ENCODE measurements at places on chromosomes 6 and 20. TPM values are rescaled to one million over a fixed set of nuclear protein-coding genes. Genes with fewer than 3 reads are reported as not detected.

- DNase-seq = no peak
These were observed 159.1 kb downstream of the MTHFD1L start for GRCh38 chr6:151024597-151024996.

- DNase-seq = no peak
These were observed 647.3 kb upstream of the DEFB115 start for GRCh38 chr20:30610029-30610693.

DNA sequence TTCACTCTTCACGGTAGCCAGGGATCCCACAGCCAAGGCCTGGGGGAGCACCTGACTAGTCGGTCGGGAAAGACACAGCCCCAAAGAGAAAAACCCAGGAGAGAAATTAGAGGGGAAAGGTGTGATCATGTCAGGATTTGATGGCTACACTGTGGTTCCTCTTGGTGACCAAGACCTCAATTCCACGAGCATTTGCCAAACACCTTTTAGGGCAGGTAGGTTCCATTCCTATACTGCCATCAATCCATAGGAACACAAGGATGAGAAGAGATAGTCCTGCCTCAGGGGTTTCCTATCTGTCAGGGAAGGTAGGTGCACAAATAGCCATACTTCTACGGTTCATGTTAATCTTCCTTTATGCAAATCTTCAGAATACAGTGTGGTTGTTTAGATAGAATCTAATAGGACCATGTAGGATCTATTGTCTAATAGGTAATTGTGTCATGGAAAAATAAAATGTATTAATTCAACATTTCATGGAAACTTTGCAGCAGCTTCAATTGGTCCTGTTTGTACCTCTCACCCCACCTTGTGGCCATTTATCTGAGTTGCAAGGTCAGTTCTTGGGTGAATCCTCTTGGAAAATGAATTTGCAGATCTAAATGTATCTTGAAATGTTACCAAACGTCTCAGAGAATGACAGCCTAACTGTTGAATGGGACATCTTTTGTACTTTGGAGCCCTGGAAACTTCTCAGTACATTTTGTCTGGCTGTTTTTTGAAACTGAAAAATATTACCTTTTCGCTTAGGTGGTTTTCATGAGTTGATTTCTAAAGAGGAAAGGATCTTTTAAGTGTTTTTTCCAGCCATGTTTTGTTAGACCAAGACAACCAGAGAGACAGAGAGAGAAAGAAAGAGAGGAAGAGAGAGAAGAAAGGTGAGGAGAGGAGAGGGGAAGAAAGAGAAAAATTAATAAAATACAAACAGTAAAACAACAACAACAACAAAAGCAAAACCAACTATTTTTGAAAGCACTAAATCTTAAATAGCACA is 33.7 kb upstream of the IYD start:
- DNase-seq = no peak

DNA sequence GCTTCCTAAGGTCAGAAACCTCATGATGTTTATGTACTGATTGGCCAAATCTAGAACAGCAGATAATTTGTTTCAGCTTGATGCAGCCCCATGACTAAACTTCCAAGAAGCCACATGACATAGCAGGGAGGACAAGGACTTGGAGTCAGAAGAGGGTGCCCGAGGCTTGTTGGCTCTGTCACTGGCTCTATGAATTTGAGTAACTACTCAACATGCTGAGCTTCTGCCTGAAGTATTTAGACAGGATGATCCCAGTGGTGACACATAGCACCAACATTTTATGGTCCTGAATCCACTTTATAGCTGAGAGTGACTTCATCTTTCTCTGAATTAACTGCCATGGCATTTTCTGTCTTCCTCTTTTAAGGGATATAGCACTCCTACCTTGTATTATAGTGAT is 13.5 kb upstream of the TBX18 start:
- DNase-seq = no peak

Gene TNNC2
- 5.5 TPM for total RNA-seq

DNA sequence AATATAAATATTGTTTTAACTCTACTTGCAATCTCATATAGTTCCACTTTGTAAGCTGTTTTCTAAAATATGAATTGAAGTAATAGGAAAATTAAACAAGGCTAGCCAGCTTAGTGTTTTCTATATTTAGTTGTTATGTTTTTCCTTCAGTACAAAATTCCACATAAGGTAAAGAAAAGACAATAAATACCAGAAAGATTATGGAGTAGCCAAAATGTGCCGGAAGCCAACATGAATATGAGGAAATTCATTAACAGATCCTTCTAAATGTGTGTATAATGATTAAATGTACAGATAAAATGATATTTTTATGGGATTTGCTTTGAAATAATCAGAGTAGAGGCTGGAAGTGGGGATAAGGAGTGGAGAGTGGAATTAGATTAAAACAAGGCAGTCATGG is 52.5 kb upstream of the COL21A1 start:
- no peak for DNase-seq

Gene GFRAL
- total RNA-seq = not detected

DNA sequence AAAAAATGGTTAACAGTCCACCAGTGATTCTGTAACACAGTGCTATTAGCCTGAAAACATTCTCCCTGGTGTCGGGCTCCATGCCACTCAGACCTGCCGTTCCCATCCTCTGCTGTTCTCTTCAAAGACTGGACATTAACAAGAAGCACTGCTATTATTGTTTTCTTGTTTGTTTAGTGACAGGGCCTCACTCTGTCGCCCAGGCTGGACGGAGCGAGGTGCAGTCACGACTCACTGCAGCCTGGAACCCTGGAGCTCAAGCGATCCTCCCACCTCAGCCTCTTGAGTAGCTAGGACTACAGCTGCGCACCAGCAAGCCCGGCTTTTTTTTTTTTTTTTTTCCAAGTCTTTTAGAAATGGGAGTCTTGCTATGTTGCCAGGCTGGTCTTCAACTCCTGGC is 9.6 kb downstream of the RMND1 start:
- DNase-seq = no peak

GRCh38 chr6:111837641-111838500 is 35.4 kb downstream of the FYN start:
- no peak for DNase-seq

Gene HTR1E
- not detected for total RNA-seq

DNA sequence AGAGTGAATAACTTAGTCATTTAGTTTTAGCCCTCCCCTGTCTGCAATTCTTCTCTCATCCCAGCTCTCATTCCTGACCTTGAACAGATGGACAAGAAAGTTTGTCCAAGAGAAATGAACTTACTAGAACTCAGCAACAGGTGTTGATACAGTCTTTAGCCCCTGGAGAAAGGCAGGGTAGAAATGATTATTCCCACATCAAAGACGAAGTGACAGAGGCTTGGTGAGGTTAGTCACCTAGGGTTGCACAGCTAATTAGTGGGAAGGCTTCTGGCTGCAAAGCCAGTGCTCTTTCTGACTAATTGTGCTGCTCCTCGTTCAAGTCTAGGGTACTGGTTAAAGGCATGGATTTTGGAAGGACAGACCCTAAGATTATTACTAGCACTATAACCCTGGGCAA is 4.5 kb downstream of the ZDHHC14 start:
- DNase-seq = no peak

Gene OR2J3
- not detected for total RNA-seq

Data from T-helper 17 cell (primary cell).